ENCODE measurements at places on chromosomes 11 and 22.
A peak's percentile ranks its signal among the peaks of the same experiment; 100 is the strongest.

DNA sequence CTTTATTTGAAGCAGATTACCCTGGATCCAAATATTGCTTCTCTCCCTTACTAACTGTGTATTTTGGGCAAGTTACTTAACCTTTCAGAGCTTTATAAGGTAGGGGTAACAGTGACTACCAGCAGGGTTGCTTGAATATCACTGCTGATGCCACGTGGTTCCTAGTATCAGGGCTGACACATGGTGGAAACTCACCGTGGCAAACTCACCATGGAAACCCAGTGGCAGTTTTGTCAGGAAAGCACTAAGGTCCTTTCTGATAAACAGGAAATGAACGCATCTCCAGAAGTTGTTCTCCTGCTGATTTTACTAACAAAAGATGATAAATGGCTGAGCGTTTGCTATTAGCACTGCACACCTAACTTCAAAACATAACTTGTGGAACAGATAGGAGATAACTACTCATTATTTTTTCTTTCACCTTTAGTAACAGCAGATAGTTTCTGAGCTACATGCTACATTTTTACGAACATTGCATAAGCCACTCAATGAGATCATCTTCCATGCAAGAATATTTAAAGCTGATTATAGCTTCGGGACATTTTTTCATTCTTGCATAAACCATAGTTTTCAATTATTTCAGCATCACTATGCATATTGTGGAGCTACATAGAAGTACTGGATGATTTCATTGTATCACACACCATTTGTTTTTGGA lies 59.7 kb upstream of the RAG2 start:
- DNase-seq = no peak

DNA sequence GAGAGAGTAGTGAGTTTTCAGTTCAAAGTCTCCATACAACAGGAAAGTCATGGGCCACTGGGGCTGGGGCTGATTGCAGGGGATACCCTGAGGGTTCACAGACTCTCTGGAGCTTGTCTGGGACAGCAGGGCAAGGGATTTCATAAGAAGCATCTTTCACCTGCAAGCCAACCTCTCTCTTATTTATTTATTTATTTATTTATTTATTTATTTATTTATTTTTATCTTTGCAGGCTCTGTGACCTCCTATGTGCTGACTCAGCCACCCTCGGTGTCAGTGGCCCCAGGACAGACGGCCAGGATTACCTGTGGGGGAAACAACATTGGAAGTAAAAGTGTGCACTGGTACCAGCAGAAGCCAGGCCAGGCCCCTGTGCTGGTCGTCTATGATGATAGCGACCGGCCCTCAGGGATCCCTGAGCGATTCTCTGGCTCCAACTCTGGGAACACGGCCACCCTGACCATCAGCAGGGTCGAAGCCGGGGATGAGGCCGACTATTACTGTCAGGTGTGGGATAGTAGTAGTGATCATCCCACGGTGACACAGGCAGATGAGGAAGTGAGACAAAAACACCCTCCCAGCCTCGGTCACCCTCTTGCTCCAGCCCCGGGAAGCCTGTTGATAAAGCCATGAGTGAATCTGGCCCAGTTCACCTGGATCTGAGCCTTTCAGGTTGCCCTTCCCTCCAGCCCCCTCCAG lies 68.4 kb downstream of the GGTLC2 start:
- DNase-seq = no peak

DNA sequence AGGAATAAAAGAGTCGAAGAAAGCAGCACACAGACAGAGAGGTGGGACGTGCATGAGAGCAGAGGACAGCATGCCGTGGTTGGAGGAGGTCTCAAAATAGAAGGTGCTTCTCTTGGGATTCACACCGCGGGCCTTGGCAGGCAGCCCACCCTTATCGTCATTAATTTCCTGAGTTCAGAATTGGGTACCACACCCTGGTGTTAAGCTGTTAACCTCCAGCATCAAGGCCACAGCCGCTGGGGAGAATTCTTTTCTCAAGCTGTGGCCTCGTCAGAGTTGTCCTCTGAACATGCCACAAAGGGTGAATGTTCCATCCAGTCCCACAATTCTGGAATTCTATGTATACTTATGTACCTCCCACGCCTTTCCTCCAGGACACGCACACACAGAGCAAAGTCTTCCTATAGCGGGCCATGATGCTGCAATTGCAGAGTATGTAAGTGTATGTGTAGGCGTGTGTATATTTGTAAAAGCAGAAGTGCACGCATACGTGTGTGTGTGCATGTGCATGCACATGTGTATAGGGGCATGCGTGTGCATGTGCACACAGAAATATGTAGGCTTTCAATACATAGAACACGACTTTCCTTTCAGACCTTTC lies 39.0 kb downstream of the ADAMTS8 start:
- DNase-seq = no peak

DNA sequence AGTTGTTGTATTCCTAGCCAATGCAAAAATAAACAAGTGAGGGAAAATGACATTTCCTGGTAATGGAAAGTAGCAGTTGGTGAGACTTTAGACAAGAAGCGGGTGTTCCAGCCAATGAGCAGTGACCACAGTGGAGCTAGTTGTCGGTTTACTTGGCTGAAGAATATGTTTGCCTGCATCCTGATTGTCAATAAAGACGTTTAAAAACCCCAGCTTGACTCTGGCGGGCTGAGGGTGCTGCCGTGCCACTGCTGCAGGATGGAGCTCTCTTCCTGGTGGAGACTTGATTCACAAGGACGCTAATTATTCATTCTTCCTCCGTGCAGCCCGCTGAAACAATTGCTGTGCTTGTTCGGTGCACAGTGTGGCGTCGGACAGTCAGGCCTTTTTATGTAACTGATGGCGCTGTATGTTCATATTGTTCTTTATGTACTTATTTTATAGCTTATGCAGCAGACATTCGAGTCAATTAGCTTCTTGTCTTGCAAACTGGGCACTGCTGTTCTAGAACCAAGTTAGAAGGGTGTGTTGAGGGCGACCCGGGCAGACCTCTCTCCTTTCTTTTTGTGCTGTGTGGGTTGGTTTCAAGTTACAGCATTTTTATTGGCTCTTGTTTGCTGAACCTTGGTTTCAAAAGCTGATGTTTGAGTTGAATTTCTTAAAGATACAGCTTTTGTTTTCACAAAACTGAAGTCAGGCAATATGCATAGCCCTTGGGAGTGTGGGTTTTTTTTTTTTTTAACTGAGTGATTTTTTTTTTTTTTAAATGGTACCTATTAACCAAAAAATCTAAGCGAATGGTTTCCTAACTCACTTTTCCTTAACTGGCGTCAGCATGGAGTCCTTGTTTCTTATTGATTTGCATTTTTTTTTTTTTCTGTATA lies 153.9 kb downstream of the TEAD1 start:
- peak; percentile 66 for DNase-seq

- no peak for DNase-seq
Observed at GRCh38 chr11:77418971-77419597, 54.8 kb downstream of the PAK1 start.

DNA sequence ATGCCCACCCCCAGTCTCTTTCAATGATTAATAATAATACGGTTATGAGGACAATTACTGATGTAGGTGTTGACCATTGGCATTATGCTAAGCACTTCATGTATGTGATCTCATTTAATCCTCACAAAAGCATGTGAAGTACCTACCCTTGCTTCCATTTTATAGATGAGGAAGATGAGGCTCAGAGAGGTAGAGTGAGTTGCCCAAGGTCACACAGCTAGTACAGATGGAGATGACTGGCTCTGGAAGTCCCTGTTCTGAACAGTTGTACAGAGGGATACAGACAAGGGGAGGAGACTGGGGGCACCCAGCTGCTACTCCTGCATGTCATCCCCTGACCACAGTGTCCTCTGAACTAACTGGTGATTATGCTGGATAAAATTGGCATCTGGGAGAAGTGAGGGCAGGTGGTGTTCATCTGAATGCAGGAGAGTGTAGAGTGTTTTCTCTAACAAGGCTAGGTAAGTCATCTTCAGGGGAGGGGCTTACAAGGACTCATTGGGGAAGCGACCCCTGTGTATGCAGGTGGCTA lies 43.2 kb downstream of the KIAA1671 start:
- DNase-seq = no peak

DNA sequence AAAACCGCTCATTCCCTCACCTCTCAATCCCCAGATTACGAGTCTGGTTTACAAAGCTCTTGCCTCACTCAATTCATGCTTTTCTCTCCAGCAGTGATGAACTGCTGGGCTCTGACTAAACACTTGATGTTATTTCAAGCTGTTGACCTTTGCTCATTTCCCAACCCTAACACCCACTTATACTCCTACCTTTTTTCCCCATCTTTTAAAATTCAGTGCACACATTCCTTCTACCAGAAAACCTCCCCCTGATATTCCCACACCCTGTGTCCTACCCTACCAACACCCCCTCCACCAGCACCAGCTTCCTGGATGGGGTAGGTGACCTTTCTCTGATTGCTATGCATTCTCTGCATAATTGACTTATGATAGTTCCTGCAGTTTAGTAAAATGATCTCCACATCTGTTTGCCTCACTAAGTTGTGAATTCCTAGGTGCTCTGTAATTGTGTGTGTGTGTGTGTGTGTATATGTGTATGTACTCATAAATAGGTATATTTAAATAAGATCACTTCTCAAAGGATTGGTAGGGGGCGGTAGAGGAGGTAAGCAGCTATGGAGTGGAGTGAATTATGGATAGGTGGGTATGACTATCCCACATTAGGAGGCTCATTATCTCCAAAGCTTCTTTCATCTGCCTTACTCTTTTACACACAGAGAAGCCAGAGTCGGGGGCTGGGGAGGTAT lies 842 bp downstream of the HEPACAM start:
- no peak for DNase-seq

DNA sequence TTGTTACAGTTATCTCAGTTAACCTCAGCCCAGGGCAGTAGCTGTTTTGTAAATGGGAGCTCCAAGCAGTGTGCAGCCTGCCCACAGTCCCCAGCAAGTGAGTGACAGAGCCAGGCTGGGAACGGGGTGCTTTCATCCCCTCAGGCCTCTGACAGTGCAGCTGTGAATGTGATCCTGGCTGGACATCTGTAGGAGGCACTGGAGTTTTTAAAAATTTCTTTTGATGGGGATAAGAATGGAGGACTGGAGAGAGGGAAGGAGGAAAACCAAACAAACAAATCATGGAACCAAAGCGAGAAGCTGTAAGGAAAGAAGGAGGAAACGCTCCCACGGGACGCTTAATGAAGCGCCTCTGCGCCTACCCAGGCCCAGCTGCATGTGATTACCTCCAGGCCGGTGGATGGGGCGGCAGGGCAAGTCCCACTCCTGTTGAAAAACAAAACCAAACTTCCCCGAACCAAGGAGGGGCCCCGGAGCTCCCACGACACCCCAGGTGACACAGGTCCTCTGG lies 40.6 kb downstream of the SCUBE1 start:
- DNase-seq = no peak

DNA sequence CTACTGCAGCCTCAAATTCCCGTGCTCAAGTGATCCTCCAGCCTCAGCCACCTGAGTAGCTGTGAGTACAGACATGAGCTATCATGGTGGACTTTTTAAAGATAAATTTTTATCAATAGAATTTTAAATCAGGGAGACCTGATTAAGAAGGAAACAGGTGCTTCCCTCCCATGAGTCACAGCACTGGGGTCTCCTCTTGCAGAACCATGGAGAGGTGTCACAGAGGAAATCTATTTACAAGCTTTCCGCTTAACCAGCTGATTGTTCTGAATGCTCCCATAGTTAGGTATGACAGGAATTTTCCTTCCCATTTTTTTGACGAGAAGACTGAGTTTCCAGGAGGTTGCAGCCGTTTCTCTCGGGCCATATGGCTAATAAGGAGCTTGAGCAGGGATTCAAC lies 516.1 kb downstream of the MIAT start:
- no peak for DNase-seq

DNA sequence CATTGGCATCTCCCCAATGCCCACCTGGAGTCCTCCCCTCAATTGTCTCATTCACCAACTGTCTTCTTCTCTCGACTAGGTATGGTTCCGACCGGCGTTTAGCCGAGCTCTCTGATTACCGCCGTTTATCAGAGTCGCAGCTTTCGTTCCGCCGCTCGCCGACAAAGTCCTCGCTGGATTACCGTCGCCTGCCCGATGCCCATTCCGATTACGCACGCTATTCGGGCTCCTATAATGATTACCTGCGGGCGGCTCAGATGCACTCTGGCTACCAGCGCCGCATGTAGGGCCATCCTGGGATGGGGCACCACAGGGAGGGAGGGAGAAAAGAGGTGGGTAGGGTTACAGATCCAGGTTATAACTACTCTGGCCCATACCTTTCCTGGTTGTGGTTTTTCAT lies 10.0 kb downstream of the RBM14 start:
- DNase-seq = no peak

- DNase-seq = no peak
Observed at GRCh38 chr11:5809905-5810795, 1.4 kb downstream of the OR52N2 start.

DNA sequence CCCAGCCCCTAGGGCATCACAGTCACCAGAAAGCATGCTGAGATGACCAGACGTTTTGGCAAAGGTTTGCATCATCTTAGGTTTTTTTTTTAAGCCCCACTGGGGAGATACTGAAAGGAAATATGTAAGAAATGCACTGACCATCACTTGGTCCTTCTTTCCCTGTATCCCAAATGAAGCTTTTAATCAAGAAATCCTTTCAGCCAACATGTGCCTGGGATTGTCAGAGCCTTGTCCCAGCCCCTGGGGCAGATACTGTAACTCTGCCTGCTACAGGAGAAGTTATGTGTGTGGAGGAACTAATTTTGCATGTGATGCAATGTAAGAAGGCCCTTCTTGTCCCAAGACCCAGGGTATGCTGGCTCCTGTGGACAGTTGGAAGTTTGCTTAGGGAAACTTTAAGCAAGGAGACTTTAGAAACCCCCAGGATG lies 65.6 kb downstream of the PPFIBP2 start:
- no peak for DNase-seq

DNA sequence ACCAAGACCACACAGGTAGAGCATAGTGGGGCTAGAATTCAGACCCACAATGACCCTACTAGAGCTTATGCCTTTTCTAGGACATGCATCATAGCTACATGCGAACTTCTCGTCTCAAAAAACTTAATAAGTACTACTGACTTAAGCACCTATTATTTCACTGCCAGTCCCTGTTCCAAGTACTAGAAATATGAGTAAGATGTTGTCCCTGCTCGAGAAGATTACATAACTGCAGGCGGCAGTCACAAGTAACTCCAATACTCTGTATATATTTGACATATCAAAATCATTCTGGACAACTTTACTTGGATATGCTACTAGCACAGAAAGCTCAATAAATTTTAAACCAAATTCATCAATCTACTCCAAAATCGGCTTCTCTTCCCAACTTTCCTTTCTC lies 235.0 kb downstream of the TTC28 start:
- no peak for DNase-seq

GRCh38 chr11:119449498-119449897 lies 26.5 kb upstream of the THY1 start:
- DNase-seq = no peak
